GM13977 (cell line): ENCODE measurements at places on chromosomes 3 and 15.
A peak's percentile ranks its signal among the peaks of the same experiment; 100 is the strongest.

DNA sequence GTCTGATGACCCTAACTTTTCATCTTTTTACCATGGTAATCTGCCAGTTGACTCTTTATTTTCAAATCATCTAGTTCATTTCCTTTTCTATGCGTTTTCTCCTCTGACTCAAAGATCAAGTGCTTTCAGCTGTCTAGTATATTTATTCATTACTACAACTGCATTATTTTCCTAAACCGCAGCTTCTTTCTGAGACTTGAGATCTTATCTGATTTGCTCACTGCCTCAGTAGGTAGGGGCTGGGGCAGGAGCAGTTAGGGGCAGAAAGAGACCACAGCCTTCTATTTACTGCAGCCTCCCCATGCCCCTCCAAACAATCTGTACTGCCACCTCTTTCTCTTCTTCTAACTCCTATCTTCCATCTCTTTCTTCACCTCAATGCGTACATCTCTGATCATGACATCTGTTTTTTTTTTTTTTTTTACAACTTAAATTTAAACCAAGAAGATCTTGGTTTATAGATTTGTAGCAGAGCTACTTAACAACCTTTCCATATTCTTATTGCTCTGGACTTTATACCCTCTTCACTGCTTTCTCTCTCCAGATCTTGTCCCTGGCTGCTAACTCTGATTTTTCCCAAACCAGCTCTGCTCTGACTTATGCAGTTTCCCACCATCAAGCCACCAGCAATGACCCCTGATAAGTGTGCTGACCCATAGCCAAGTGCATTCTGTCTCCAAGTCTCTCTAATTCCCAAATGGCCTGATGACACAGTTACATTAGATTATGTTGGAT is 52.2 kb downstream of the MOBP start:
- no peak for DNase-seq

GRCh38 chr15:80199366-80199765 is 46.6 kb downstream of the FAH start:
- no peak for DNase-seq

GRCh38 chr3:62817678-62818077 is 57.5 kb downstream of the CADPS start:
- no peak for DNase-seq

- no peak for DNase-seq
Observed at GRCh38 chr15:101684384-101684783, 32.2 kb upstream of the TM2D3 start.

- DNase-seq, result no peak
Observed at GRCh38 chr3:37556789-37557301, 304.8 kb upstream of the CTDSPL start.

GRCh38 chr15:66092053-66093016 is 161.2 kb downstream of the MEGF11 start:
- no peak for DNase-seq

DNA sequence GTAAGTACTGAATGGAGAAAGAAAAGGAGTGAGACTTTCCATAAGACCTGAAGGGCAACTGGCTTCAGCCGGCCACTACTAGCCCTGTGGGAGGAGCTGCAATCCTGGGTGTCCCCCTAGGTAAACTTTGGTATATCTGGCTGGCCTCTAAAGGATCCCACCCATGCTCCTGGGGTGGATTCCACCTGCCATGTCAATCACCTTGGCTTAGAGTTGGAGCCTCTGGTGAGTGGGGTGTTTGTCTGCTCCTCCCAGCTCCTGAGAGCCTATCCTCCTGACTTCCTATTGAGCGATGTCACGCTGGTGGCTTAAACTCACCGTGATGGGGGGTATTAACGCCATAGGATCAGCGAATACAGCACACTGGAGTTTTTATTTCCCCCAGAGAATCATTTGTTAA is 2.6 kb downstream of the SPTBN5 start:
- DNase-seq, result no peak

GRCh38 chr3:183285828-183286457 is 32.9 kb downstream of the B3GNT5 start:
- DNase-seq, result peak; percentile 77
